Vagina (tissue), 2 donors: ENCODE measurements at places on chromosomes 4 and X.

DNA sequence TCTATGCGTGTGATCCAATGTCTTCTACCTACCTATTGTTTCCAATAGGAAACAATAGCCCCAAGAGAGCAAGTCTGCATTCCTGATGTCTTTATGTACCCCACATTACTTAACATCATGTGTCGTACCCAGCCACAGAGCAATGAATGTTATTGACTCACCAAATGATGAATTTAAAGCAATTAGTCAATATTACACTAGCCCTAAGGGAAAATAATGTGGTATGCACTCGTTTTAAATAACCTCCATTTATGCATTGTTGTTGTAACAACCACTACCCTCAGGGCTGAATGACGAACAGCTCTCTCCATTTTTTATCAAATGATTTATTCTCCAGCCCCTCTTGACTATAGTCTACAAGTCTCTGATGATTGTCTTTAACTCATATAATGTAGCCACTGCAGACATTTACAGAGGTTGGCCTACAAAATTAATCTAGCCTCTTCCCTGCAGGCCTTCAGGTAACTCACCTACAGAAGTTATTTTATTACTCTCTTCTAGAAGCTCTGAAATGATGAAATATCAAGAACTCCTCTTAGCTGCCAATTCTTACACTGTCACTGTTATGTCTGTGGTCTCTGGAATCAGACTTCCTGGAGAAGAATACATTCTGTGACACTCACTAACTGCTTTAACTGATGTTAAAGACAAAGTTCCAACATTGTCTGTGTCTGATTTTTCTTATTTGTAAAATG lies 601.7 kb upstream of the GRIA3 start:
- DNase-seq = no peak

DNA sequence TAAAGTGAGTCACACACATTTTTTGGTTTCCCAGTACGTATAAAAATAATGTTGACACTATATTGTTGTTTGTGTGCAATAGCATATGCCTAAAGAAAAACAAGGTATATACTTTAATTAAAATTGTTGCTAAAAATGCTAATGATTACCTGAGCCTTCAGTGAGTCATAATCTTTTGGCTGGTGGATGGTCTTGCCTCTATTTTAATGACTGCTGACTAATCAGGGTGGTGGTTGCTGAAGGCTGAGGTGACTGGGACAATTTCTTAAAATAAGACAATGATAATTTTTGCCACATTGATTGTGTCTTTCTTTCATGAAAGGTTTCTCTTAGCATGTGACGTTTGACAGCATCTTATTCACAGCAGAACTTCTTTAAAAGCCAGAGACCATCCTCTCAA lies 21.0 kb upstream of the ANXA10 start:
- DNase-seq = no peak

- no peak for DNase-seq
Measured at GRCh38 chr4:167903291-167903721, 189.0 kb upstream of the ANXA10 start.

DNA sequence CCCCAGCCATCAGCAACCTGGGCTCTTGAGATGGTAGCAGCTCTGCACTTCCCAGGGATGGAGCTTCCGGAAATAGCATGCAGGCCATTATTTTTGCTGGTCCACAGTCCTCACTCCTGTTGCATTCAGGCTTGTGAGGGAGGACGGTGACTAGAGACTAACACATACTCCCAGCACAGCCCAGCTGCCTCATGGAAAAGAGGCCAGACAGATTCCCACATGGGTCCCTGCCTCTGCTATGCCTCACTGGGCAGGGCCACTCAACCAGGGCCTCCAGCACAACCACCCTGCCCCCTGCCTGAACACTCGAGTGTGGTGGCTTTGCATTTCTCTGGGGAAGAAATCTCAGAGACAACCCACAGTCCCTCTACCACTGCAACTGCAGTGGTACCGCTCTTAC lies 1195.1 kb downstream of the PCDH18 start:
- no peak for DNase-seq

GRCh38 chr4:99749445-99750391 lies 66.9 kb upstream of the DAPP1 start:
- DNase-seq = no peak

GRCh38 chrX:3271183-3271833 lies 75.1 kb downstream of the MXRA5 start:
- DNase-seq = no peak

- DNase-seq = no peak
Measured at GRCh38 chrX:133497356-133497755, 82.1 kb upstream of the GPC4 start.

GRCh38 chr4:42331914-42332368 lies 65.3 kb upstream of the SHISA3 start:
- DNase-seq = no peak

DNA sequence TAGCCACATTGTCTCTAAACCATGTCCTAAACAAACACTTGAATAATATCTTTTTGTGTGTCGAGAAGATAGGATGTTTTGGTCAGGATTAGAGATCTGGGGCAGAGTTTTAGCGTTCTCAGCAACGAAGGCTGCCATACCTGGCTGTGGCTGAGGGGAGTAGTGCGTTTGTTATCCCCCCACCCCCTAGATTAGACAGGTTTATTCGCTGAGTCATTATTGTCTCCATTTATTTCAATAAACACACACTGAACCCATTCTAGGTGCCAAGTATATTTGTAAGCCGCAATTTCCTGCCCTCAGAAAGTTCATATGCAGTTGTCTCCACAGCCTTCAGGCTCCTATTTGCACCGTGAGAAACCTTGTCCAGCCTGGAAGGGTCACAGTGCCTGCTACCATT lies 1684.8 kb upstream of the TENM3 start:
- DNase-seq = no peak

- no peak for DNase-seq
Measured at GRCh38 chr4:185096032-185096653, 46.9 kb upstream of the SLC25A4 start.

GRCh38 chr4:188783606-188784160 lies 644.4 kb downstream of the TRIML1 start:
- no peak for DNase-seq

- no peak for DNase-seq
Measured at GRCh38 chrX:126825566-126826193, 6.2 kb downstream of the PRR32 start.

GRCh38 chr4:112136551-112136950 lies 8.7 kb upstream of the FAM241A start:
- DNase-seq = no peak

GRCh38 chr4:110414561-110414920 lies 61.4 kb upstream of the ENPEP start:
- no peak for DNase-seq

- DNase-seq = no peak
Measured at GRCh38 chr4:150173432-150173861, 95.2 kb downstream of the DCLK2 start.

DNA sequence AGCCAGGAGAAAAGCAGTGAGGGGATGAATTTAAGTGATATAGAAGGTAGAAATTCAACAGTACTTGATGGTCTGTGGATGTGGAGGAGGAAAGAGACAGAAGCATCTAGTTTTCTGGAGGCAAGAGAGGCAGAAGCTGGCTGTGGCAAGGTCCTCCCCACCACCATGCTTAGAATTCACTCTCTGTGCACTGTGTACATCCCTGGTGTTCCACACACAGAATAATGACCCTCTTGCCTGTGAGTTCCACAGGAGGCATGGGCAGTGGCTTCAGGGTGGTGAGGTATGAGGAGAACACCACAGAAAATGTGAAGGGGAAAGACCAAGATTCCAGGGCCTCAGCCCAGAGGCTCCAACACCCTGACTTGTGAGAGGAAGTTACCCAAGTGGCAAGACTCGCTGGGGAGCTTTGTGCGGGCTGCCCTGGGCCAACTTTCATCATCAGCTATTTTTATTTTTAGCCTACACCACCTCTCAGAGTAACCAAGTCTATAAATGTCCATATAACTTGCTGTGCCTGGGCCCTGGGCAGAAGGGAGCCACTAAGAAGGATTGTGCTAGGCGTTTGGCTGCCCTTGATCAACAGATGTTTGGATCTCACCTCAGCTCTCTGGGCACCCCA lies 7.8 kb upstream of the INTS6L start:
- no peak for DNase-seq

DNA sequence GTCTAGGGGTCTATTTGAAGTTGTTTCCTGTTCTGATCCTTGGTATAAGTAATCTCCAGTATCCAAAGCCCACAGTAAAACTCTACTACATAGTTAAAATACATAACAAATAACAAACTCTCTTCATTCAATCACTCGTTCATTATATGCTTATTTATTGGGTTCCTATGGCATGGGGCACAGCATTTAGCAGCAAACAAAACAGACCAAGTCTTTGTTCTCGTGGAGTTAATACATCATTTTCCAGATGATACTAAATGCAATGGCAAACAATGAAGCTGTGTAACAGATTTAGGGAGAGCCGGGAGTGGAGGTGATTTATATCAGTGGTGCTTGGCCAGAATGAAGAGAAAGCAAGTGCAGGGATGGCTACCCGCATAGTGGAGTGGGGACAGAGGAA lies 36.6 kb upstream of the SPARCL1 start:
- no peak for DNase-seq

- DNase-seq = no peak
Measured at GRCh38 chrX:22090181-22090580, 58.1 kb downstream of the PHEX start.

- no peak for DNase-seq
Measured at GRCh38 chrX:10828036-10828435, 207.7 kb upstream of the MID1 start.

DNA sequence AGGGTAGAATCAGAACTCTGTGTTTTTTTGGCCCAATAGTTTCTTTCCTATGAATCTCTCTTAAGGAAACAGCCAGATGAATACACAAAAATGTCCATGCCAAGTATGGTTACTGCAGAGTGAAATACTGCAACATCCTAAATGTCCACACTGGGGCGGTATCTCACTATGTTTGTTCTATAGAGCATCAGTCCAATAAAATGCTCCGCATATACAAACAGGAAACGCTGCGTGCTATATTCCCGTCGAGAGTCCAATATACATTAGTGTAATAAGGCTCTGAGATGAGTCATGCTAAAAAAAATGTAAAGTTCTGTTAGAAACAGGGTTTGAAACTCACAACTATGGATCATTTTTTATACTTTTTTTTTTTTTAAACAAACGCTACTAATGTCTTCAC lies 72.9 kb upstream of the ENOX2 start:
- no peak for DNase-seq

GRCh38 chrX:100980608-100981497 lies 11.3 kb downstream of the ARL13A start:
- DNase-seq = no peak
